ENCODE measurements at places on chromosomes 12 and 14.
A peak's percentile ranks its signal among the peaks of the same experiment; 100 is the strongest.

- DNase-seq = no peak
Observed at GRCh38 chr12:101087920-101088319, 122.1 kb downstream of the SLC5A8 start.

- DNase-seq = no peak
Observed at GRCh38 chr14:81340201-81340600, 59.9 kb downstream of the STON2 start.

GRCh38 chr14:63032076-63032475, 13.2 kb downstream of the KCNH5 start:
- no peak for DNase-seq

GRCh38 chr12:5294274-5295070, 137.4 kb upstream of the NTF3 start:
- DNase-seq = no peak

DNA sequence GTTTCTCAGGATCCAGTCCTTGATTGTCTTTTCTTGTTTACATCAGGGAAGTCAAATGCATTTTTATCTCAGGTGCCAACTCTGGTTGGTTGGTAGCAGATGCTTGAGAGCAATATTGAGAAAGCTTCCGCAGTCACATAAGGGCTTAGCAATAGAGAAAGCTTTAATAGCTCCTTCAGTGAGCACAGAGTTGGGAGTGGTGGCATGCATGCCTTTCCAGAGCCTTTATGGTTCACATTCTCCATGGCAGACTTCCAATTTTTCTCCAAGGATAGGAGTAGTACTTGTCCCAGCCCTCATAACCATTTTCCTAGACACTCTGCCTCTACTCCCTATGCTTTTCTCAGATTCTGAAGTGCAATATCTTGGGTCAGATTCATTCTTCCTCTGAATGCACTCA, 280.4 kb downstream of the AEBP2 start:
- DNase-seq = no peak

- DNase-seq = no peak
Observed at GRCh38 chr14:72701237-72701565, 192.7 kb downstream of the DPF3 start.

DNA sequence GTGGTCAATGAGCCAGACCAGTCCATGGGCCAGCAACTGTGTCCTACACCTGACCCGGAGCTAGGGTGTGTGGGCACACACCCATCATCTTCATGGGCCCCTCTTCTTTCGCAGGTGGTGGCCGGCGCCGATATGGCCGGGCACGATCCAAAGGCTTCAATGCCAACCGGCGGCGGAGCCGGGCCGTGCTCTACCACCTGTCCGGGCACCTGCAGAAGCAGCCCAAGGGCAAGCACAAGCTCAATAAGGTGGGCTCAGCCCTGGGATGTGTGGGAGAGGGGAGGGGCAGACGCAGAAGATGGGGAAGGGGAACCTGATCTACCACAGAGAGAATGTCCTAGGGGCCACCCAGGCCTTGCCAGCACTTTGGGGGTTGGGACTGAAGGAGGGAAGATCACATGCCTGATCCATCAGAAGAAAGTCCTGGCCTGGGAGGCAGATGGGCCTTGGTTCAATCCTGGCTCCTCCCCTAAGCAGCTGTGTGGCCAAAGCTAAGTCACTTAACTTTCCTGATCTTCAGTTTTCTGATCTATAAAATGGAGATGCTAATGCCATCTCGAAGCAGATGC, 3.8 kb downstream of the KCNH3 start:
- no peak for DNase-seq

DNA sequence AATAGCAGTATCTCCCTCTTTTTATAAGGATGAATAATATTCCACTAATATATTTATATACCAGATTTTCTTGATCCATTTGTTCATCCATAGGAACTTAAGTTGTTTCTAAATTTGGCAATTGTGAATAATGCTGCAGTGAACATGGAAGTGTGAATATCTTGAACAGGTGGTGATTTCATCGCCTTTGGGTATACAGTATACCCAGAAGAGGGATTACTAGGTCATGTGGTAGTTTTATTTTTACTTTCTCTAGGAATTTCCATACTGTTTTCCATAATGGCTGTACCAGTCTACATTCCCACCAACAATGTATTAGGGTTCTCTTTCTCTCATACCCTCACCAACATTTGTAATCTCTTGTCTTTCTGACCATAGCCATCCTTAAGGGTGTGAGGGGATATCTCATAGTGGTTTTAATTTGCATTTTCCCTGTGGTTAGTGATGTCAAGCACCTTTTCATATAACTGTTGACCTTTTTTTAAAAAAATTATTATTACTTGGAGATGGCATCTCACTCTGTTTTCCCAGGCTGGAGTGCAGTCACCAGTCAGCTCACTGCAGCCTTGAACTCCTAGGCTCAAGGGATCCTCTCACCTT, 20.5 kb downstream of the PPHLN1 start:
- DNase-seq = no peak

DNA sequence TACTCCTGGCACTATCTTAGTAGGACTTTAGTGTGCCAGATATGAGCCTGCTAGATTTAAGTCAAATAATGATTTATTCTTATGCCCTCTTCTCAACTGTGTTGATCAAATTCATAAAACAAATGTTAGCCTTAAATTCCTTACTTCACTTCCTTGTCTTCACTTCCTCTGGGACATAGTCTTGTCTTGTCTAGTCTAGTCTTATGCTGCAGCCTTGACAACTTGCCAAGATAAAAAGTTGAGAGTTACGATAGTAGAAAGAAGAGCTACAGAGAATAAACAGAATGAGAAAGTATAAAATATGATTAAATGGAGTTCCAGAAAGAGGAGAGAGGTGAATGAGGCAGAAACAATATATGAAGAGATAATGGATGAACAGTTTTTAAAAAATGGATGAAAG, 378.1 kb downstream of the DAD1 start:
- no peak for DNase-seq

DNA sequence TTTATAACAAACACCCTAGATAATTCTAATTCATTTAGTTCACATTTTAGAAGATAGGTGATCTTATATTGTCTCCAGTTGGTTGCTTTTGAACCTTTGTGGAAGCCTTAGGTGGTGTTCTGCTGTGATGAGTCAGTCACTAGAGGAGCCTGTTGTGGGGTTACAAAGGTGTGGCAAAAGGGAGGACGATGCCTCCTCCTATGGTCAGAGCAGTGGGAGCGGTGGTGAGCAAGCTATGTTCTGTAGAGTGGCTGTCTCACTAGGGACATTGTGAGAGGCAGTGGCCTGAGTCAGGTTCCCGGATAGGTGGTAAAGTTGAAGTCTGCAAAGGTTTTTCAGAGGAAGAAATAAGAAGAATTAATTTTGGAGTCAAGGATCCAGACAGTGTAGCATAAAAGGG, 71.6 kb upstream of the USP44 start:
- no peak for DNase-seq

GRCh38 chr14:94476023-94476422, at the start of gene SERPINA9:
Gene SERPINA9 (minus strand): TSS chr14:94476197. CDS start chr14:94469840, 6,357 bp downstream.
- no peak for DNase-seq

GRCh38 chr12:72141381-72141780, 130.8 kb upstream of the TRHDE start:
- peak; percentile 96 for DNase-seq

DNA sequence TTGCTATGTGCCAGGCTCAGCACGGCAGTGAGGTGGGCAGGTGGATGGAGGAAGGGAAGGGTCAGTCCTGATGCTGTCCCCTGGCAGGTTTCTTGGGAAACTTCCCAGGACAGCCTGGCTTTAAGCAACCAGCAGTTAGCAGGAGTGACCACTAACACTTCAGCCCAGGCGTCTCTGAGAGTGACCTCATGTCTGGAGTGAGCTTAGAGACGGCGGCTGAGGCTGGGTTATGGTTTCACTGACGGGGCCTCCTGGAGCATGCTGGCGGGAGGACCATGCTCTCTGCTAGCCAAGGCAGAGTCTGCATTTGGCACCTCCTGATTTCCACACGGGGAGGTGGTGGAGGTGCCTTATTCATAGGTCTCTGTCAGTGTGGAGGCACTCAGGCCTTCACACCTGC, 2.5 kb downstream of the HHIPL1 start:
- DNase-seq = no peak

GRCh38 chr12:981176-981828, 9.7 kb upstream of the ERC1 start:
- DNase-seq = no peak

DNA sequence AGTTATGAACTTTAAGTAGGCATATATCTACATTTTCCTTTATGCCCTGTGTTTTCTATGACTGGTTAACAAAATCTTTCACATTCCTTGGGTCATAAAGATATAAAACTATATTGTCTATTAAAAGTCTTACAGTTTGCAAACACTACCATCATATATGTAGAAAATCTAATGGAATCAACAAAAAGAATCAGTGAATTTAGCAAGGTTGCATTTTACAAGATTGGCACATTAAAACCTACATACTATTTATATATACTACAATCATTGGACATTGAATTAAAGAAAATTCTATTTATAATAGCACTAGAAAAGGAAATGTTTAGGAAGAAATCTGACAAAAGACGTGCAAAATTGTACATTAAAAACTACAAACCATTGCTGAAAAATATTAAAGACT, 173.3 kb upstream of the ABCD2 start:
- DNase-seq = no peak

DNA sequence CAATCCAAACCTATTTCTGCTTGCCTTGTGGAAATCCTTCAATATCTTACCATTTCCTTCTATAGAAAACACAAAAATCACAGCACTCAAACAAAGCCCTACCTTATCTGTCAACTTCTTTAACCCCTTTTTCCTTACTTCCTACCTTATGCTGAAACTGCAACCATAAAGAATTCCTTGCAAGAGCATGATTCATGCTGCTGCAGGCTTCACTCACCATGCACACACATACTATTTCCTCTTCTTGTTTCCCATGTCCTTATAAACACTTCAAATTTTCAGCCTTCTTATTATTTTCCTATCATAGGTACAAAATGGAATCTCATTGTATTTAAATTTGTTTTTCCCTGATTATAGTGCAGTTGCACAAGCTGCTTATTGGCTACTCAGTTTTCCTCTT, 23.3 kb downstream of the LMNTD1 start:
- no peak for DNase-seq

DNA sequence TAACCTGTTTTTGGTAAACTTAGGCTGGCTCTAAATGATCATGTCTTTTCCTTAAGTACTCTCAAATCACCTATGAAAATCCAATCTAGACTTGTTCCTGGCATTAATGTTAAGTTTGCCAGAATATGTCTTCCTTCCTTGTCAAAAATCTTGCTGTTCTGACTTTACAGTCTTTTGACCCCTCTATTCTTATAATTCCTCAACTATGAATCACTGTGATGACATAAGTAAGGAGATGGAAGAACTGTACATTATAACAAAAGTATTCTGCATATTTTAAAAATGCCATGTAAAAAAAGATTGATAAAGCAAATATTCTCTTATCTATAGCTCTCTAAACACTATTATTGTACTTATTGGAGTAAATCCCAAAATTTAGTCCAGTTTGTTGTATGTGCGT, 51.4 kb upstream of the BAZ1A start:
- DNase-seq = no peak

GRCh38 chr12:29889737-29890136, 106.0 kb upstream of the TMTC1 start:
- DNase-seq = no peak

DNA sequence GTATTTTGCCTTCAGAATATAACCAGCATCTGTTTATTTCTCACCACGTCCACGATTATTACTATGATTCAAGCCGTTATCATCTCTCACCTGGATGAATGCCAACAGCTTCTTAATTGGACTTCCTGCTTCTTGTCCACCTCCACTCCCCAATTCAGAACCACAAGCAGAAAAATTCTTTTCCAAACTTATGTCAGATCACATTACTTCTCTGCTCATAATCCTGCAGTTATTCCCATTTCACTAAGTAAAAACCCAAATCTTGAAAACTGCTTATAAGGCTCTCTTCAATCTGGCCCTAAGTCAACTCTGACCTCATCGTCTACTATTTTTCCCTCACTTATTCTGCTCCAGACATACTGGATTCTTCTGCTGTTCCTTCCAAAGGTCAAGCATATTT, 2.0 kb downstream of the CRY1 start:
- peak; percentile 61 for DNase-seq
